ENCODE measurements at places on chromosomes 16 and 17.

GRCh38 chr16:35196313-35196712 is 1736.9 kb downstream of the TP53TG3F start:
- DNase-seq = no peak

DNA sequence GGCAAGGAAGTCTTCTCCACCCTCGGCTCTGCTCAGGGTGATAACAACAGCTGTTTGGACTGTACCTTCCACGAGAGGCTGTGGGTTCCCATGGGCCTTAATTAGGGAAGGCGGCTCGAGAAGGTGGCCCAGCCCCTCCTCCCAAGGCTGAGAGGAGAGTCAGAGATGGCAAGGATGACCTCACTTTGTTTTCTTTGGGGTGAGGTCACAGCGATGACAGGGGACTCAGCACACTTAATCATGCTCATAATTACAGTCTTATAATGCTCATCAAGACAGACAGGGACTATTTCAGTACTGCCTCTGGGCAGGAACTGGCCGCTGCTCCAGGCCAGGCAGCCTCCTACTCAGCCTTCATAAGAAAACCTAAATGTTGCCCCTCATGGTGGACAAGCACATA is 19.7 kb downstream of the WFDC1 start:
- no peak for DNase-seq

DNA sequence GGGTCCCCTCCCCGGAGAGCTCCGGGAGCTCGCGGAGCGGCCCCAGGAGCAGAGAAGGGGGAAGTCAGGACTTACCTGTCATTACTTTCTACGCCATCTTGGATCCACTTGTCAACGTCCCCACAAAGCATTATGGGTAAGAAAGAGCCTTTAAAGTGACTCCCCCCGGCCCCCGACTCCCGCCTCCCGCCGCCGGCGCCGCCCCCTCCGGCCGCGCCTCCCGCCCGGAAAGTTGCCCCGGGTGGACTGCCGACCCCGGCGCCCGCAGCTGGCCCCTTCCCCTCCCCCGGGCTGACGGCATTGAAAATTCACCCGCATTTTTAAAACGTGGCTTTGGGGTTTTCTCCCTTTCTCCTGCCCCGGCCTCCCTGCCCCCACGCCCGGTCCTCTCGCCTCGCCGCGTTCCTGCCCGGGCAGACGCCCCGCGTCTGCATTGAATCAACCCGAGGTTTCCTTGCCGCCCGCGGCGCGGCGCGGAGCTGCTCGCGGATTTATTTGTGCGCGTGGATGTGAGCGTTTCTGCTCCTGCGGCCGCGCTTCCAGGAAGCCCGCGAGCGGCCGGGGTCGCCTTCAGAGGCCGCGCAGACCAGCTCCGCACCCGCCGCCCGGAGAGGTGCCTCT is at the start of gene HELZ:
Gene HELZ (minus strand): TSS at position 124 of the 621 bp plus-strand sequence. CDS start 26,392 bp downstream, outside the sequence.
- DNase-seq = no peak

GRCh38 chr17:82926716-82927115 is 86.9 kb upstream of the ZNF750 start:
- no peak for DNase-seq

DNA sequence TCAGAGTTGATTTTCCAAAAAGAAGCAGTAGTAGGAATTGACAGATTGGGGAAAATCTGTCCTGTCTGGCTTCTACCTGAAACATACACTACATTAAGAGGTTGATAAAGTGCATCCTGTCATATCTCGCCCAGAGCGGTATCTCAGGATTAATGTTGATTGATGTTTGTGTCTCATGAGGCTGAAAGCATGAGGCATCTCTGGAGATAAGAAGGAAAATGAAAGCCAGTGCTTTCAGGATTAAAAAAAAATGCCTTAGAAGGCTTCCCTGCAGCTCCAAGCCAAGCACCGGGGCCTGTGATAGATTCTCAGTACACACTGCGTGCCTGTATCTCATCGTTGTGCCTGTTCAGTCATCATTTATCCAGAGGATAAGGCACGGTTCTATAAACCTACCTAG is 26.4 kb upstream of the CD300E start:
- DNase-seq = no peak

DNA sequence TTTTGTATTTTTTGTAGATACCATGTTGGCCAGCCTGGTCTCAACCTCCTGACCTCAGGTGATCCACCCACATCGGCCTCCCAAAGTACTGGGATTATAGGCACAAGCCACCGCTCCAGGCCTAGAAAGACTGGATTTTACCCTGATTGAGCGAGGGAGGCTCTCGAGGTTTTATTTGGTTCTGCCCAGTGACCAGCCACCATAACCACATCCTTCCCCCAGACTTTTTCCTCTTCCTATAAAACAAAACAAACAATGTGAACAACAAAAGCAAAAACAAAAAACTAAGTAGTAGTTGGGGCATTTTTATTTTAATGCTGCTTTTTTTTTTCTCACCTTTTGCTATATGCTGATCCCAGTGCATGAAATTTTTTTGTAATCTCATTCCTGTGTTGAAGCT is 509.6 kb downstream of the MAF start:
- no peak for DNase-seq

- DNase-seq = no peak
Observed at GRCh38 chr17:35080536-35080935, 17.0 kb upstream of the RFFL start.
